ENCODE measurements at places on chromosomes 13 and 19. TPM values are rescaled to one million over a fixed set of nuclear protein-coding genes. Genes with fewer than 3 reads are reported as not detected.
A peak's percentile ranks its signal among the peaks of the same experiment; 100 is the strongest.

DNA sequence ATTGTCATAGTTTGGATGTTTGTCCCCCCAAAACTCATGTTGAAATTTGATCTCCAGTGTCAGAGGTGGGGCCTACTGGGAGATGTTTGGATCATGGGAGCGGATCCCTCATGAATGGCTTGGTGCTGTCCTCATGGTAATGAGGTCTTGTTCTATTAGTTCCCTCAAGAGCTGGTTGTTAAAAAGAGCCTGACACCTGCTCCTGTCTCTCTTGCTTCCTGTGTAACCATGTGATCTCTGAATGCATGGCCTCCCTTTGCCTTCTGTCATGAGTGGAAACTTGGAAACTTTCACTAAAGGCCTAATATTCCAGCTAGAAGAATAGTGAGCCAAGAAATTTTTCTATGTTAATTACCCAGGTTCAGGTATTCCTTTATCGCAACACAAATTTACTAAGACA, 311.4 kb upstream of the ATXN8OS start:
- no peak for ATAC-seq

- ATAC-seq = no peak
These were observed 192.7 kb upstream of the MIR17HG start for GRCh38 chr13:91154558-91155353.

DNA sequence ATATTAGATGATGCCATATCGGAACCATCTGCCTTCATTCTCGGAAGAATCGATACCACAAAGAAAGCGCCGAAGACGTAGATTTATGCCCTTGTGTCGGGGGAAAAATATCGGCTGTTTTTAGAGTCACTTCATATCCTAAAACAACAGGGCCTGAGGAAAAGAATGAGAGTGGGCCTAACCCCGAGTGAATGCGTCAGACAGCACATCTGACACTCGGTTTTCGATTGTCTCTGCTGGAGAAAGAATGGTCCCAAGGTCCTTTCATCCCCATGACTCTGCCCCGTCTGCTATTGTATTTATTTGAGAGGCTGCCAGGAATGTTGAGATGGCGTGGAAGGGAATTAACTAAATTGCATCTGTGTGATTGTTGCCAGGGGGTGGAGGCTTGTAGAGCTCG, 46.1 kb downstream of the CHST8 start:
- peak; percentile 93 for ATAC-seq

DNA sequence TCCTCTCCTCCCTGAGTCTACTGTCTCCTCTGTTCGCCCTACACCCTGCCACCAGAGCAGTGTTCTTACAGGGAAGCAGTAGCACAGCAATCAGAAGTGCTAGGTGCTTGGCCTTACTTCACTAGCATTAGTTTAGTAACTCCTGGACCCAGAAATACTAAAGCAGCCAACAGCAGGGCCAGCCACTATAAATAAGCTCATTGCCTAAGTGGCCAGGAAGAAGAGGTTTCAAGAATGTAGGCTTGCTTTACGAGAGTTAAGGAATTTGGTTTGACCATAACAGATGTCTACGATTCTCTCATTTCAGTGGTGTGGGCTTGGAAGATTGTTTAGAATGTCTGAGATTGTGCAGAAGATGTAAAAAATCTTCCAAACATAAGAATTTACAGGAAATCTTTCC, 103.3 kb downstream of the ZAR1L start:
- no peak for ATAC-seq

DNA sequence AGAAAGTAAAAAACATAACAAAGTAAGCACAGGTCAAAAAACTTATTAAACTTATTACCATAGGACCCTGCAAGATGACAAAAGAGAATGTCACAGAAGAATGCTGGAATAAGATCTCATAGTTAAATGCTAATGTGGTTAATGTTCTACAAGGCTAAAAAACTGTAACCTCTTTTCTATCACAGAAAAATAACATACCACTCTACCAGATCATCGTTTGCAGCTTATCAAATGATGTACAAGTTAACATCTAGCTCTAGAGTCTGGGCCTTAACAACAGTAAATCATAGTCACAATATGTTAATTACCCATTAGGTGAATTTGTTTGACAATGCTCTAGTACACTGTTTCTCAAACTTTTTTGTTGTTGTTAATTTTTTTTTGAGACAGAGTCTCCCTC, 53.0 kb downstream of the NUFIP1 start:
- ATAC-seq = no peak

NOTCH3 gene
- total RNA-seq = 5.3 TPM

ELF1 gene
- total RNA-seq = 43.1 TPM

PLPP2 gene
- total RNA-seq = 2.7 TPM

PCSK4 gene
- 2.7 TPM for total RNA-seq

TMEM190 gene
- 10.7 TPM for total RNA-seq

TUBB4A gene
- total RNA-seq = 15.4 TPM

FLT3LG gene
- 4.8 TPM for total RNA-seq
